NCI-H510A treated with DMSO at 0.1 percent for 48 hours (cell line): ENCODE measurements at places on chromosomes 4 and X.

DNA sequence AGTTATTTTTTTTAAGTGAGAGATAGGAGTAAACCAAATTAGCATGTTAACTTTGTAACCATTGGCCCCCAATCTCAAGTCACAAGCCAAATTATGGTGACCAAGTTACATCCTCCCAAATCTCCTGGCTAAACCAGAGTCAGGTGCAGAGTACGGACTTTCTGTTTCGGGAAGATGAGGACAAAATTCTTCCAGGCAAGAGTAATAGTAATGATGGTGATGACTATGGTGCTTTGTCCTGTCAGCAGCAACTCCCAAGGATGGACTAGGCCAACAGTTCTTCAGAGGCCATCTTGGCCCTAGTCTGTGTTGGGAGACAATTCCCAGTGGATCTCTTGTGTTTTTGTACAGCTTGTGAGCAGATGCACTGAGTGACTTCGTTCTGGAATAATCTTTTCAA lies 148.8 kb downstream of the GPC3 start:
- DNase-seq, result no peak

DNA sequence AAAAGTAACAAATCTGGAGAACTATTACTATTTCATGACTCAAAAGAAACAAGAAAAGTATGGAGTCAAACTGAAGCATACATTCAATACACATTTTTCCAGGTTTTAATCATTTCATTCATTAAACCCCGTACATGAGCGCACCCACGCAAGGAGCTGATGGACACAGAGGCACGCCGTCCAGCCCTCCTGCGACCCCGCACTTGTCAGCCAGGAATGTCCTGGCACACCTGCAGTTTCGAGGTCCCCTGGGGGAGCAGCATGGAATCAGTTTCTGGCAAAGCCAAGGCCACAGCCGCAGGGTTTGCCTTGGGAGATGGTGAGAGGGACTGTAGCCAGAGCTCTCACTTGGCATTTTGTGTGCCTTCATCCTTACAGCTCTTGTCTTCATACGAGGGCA lies 12.8 kb upstream of the SLC2A9 start:
- no peak for DNase-seq

GRCh38 chr4:123345137-123345934 lies 51.3 kb upstream of the SPRY1 start:
- DNase-seq, result no peak

GRCh38 chr4:151530783-151531182 lies 121.8 kb downstream of the FHIP1A start:
- no peak for DNase-seq

DNA sequence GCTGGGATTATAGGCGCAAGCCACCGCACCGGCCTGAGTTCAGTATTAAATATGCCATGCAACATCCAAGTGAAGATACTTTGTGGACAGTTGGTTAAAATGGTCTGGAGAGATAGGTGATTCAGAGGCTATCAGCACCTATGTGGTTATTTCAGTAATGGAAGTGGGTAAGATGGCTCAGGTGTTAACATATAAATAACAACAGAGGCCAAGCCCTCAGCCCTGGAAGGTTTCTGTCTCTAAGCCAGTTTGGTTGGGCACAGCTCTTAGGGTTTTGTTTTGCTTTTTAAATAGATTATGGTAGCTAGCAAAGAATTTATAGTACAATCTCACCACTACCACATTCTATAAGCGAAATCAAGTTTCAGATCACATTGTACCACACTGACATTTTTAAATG lies 16.6 kb downstream of the FAM114A1 start:
- DNase-seq, result no peak

DNA sequence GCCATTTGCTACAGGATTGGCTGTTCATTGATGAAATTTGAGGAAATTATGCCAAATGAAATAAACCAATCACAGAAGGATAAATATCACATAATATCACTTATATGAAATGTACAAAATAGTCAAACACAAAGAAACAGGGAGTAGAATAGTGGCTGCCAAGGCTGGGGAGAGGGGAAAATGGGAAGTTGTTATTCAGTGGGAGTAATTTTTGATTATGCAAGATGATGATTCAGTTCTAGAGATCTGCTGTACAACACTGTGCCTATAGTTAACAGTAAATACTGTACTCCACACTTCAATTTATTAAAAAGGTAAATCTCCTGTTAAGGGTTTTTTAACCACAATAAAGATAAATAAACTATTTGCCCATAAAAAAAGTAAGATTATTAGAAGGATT lies 101.1 kb downstream of the TMA16 start:
- DNase-seq, result no peak

- DNase-seq, result no peak
Measured at GRCh38 chr4:40066651-40067050, 10.0 kb downstream of the N4BP2 start.

- DNase-seq, result no peak
Measured at GRCh38 chr4:33746979-33747378, 2497.3 kb downstream of the ARAP2 start.

- DNase-seq, result peak; percentile 74
Measured at GRCh38 chr4:5955201-5955821, 62.4 kb upstream of the CRMP1 start.
